A549 treated with RU486 at 1 μM for 4 hours (cell line): ENCODE measurements at places on chromosomes 4 and X. TPM values are rescaled to one million over a fixed set of nuclear protein-coding genes. Genes with fewer than 3 reads are reported as not detected.

The CXCL8 gene
- total RNA-seq: 8.0 to 17.8 TPM (median 13.6 TPM) in 5 replicates

The FGD1 gene
- total RNA-seq: 5.7 to 8.4 TPM (median 6.2 TPM) in 5 replicates

The TMPRSS11A gene
- not detected in 5 replicates for total RNA-seq

The PF4V1 gene
- total RNA-seq: not detected in 5 replicates

The SPANXN2 gene
- total RNA-seq: not detected in 5 replicates

The ANAPC10 gene
- 11.2 to 18.4 TPM (median 12.7 TPM) in 5 replicates for total RNA-seq

The GABRG1 gene
- total RNA-seq: not detected in 5 replicates

The ZMAT1 gene
- total RNA-seq: 0.06 TPM in 1 of 5 replicates, not detected in the others

The F11 gene
- total RNA-seq: not detected in 5 replicates

The PLRG1 gene
- 54.8 to 60.6 TPM (median 57.7 TPM) in 5 replicates for total RNA-seq

The PDGFC gene
- 2.5 to 5.1 TPM (median 2.9 TPM) in 5 replicates for total RNA-seq

The FOXR2 gene
- total RNA-seq: not detected in 5 replicates

The RELL1 gene
- 3.9 to 8.6 TPM (median 5.4 TPM) in 5 replicates for total RNA-seq

The F8A3 gene
- 0.81 to 1.6 TPM (median 0.94 TPM) in 5 replicates for total RNA-seq

The TTC29 gene
- not detected in 5 replicates for total RNA-seq

The GCNA gene
- 0.88 to 1.9 TPM (median 1.5 TPM) in 5 replicates for total RNA-seq

The LIMCH1 gene
- total RNA-seq: 32.2 to 46.0 TPM (median 41.4 TPM) in 5 replicates

The VSIG1 gene
- total RNA-seq: 0.27 to 0.71 TPM (median 0.32 TPM) in 5 replicates

The ZCCHC18 gene
- 0.08 to 0.25 TPM (median 0.15 TPM) in 3 of 5 replicates, not detected in the others for total RNA-seq

The ODAPH gene
- 0.28 TPM in 1 of 5 replicates, not detected in the others for total RNA-seq

The PNCK gene
- total RNA-seq: 0.16 to 2.0 TPM (median 0.49 TPM) in 4 of 5 replicates, not detected in the other

The CTAG1A gene
- not detected in 5 replicates for total RNA-seq

The AGTR2 gene
- not detected in 5 replicates for total RNA-seq

The SHROOM2 gene
- total RNA-seq: 0.27 to 0.35 TPM (median 0.32 TPM) in 5 replicates

The HS3ST1 gene
- 0.33 to 0.67 TPM (median 0.42 TPM) in 5 replicates for total RNA-seq

The RTL5 gene
- total RNA-seq: 1.9 to 2.9 TPM (median 2.4 TPM) in 5 replicates

The SLIT2 gene
- 0.07 TPM in 1 of 5 replicates, not detected in the others for total RNA-seq

The CLNK gene
- total RNA-seq: not detected in 5 replicates

The CYBB gene
- total RNA-seq: 0.03 to 0.10 TPM in 2 of 5 replicates, not detected in the others

The TCEAL2 gene
- total RNA-seq: not detected in 5 replicates

The SOWAHD gene
- total RNA-seq: 0.09 to 0.20 TPM (median 0.17 TPM) in 4 of 5 replicates, not detected in the other

The C4orf46 gene
- total RNA-seq: 4.8 to 10.3 TPM (median 9.3 TPM) in 5 replicates

The SYN1 gene
- 0.11 to 0.31 TPM (median 0.21 TPM) in 5 replicates for total RNA-seq

The HTN3 gene
- total RNA-seq: not detected in 5 replicates

The HPSE gene
- 1.1 to 1.8 TPM (median 1.3 TPM) in 5 replicates for total RNA-seq

The GAB3 gene
- 0.26 to 0.57 TPM (median 0.49 TPM) in 5 replicates for total RNA-seq

The NHSL2 gene
- 0.22 to 0.45 TPM (median 0.32 TPM) in 5 replicates for total RNA-seq

The SPARCL1 gene
- not detected in 5 replicates for total RNA-seq

The TMEM47 gene
- total RNA-seq: 0.25 to 0.88 TPM (median 0.82 TPM) in 5 replicates
